HCEC 1CT (cell line): ENCODE measurements at places on chromosomes 5 and 9.
A peak's percentile ranks its signal among the peaks of the same experiment; 100 is the strongest.

GRCh38 chr9:111035543-111036428 lies 2.5 kb downstream of the LPAR1 start:
- DNase-seq: no peak

GRCh38 chr5:153952893-153953292 lies 85.8 kb downstream of the FAM114A2 start:
- DNase-seq: peak; percentile 42

GRCh38 chr9:36993933-36994764 lies 39.9 kb downstream of the PAX5 start:
- DNase-seq: no peak

DNA sequence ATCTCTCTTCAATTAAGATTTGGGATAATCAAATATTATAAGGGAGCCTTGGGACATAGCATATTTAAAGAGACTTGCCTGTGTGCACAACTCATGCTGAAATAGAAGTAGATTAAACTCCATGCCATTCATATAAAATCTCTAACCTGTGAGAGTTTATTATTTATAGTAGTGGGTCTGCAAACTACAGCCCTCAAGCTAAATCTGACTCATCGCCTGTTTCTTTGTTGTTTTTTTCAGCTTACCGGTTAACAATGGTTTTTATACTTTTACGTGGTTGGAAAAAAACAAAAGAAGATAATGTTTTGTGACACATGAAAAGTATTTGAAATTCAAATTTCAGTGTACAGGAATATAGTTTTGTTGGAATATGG lies 61.9 kb upstream of the GHR start:
- DNase-seq: no peak

DNA sequence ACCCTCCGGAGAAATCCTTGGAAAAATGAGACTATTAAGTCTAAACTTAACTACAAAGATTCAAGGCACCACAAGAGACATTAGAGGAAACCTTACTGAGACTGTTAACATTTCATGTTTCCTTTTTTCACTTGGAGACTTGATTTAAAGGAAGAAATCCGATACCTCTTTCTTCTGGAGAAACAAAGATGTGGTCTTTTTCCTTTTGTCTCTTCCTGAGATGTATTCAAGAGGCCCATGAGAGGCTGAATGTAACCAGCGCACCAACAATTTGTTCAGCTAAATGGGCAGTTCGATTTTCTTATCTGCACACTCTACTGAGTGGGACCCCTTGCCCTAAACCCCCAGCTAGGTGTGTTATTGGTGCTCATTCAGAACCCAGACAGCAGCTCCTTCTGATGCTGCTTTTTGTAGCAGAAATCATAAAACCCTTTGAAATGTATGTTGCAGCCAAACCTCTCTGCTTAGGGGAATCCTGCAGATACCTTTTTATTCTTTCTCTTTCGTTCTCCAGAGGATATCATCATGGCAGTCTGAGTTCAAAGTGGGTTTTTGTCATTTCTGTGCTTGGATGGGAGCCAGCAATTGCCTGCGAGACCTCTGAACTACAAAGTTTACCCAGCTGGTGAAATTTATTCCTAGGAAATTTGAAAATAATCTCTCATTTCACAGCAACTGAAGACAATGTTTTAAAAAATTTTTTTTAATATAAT lies 41.9 kb upstream of the ACTBL2 start:
- DNase-seq: no peak

DNA sequence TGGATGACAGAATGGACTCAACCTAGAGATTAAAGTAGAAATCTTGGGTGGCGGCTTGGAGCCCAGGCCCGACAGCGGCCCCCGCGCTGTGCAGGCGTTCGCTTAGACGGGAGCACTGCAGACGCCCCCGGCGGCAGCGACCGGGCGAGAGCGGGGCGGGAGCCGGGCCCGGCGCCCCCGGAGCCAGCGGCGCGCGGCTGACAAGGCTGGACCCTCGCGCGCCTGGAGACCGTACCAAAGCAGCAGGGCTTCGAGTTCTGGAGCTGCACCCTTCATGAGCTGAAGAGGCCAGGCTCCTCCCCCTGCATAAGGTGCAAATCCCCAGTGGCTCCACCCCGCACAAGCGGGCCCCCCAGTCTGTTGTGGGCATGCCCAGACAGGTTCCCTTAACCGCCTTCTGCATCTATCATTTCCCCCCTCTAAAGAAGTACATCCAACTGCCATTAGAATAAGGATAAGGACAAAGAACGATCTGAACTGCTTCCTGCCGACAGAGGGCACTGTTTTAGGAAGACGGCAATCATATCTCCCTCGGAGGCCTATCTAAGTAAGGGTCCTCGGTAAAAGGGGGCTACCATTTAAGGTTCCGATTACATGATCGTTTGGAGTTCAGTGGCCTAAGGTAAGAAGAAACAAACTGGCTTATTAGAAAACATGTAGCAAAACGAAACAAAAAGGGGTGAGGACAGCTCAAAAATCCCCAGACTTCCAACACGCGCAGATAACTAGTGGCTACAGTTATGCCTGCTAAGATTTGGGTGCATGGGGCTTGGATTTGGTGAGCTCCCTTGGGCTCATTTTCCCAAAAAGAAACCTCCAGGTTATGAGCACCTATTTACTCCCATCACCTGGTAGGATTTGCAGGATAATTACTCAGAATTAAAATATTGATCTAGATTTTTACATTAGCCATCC lies 66.3 kb downstream of the RGMB start:
- no peak for DNase-seq

DNA sequence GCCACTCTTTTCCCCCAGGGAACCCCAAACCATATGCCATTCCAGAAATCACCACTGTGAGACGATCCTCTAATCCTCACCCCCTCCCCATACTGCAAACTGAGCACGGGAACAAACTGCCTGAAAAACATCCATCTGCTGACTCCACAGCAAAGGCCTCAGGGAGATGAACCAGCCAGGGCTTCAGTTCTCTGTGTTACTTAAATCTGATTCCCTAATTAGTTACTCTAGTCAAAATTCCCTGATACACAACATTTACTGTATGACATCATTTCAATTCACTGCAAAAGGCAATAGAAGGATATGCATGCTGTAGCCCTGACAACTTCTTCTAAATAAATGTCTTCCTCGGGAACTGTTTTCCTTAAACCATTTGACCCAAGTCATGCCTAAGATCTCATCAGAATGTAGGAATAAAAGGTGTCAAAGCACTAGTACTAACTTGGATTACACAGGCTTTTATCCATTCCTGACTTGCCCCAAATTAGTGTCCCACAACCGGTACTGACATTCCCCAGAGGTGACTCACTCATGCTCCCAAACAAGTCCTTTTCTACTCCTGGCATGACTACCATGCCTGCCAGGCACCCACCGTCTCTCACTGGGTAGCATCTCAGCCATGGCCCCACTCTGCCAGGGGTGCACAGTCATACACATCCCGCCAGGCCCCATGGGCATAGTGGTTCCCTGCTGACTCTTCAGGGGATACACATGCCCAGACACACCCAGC lies 35.0 kb downstream of the MTX3 start:
- peak; percentile 61 for DNase-seq

DNA sequence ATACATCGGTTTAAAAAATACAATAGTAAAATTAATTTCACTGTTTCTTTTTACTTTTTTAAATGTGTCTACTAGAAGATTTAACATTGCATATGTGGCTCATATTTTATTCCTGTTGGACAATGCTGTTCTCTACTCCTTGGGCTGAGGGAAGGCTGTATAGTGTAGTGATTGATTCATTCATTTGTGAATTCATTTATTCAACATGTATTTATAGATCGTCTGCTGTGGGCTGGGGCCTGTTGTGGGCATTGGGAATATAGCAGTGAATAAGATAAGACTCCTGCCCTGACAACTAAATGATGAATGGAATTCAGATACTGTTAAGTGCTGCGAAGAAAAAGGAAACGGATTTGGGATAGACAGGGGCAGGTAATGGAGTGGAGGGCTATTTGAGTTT lies 55.7 kb downstream of the ZNF618 start:
- no peak for DNase-seq

DNA sequence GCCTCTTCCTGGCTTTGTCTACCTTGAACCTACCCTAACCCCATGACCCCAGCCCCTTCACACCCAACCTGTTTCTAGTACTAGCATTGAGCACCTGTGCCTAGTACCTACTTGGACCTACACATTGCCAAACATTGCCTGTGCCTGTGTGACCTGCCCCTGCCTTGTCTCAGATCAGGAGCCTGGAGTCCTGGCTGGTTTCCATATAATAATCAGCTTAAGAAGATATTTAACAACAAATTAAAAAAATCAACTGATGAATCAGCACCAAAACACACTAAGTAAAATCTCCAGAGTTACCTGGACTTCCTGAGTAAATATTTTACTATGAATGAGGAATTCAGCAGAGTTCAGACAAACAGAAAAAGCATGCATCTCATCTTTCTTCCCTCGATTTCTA lies 17.7 kb downstream of the LPAR1 start:
- DNase-seq: no peak

- no peak for DNase-seq
Measured at GRCh38 chr9:106620866-106621265, 242.1 kb upstream of the ZNF462 start.

DNA sequence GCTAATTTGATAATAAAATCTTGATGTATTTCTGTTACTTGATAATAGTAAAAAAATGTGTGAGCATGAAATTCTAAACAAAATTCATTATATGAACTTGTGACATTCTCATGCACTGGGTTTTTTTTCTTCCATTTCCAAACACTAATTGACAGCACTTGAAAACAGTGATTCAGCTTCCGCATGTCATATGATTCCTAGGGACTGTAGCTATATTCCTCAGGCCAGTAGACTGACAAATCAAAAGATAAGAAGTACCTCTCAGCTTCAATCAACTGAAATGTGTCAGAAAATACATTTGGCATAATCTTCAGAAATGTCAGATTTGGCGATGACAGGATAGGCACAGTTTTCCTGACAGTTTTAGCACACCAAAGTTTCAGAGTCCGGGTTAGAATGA lies 52.5 kb downstream of the EFNA5 start:
- DNase-seq: peak; percentile 44

GRCh38 chr5:175718401-175719108 lies 60.7 kb downstream of the HRH2 start:
- DNase-seq: peak; percentile 6

DNA sequence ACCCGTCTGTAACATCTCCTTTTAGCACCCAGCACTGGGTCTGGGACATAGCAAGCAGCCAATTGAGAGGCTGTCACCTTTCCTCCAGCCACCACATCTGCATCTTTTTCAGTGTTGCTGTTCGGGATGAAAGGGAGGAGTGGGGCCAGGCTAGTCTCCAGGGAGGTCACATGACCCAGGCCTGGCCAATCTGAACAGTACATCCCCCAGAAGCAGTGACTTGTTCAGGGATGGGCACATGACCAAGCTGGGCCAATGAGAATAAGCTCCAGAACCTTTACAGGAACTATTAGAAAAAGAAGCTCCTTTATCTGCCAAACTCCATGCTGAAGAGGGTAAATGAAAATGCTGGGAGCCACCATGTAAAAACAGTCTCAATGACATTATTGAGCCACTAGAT lies 359.0 kb downstream of the SLIT3 start:
- DNase-seq: no peak

DNA sequence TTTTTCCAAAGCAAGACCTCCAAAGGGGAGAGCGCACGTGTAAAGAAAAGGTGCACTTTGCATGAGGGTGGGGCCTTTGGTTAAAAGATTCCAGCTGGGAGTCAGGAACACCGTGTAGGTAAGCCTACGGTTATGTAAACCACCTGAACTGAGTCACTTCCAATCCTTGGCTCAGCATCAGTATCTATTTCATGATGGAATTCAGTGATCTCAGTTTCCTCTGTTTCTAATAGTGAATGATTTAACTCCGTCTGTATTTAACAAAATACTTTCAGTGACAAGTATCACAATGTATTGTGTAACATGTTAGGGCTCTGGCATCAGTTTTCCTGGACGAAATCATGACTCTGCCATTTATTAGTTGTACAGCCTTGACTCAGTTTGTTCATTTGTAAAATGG lies 1.3 kb upstream of the SVEP1 start:
- DNase-seq: peak; percentile 63

DNA sequence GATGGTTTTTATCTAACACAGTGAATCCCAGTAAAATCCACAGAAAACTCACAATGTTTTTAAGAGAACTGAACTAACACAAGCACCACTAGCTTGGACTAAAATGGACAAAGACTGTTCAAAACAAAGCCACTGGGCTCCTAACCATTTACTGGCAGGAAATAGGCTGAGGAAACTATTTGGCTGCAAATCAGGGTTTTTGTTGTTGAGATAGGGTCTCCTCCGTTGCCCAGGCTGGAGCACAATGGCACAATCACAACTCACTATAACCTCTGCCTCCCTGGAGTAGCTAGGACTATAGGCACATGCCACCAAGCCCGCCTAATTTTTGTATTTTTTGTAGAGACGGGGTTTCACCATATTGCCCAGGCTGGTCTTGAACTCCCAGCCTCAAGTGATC lies 99.7 kb downstream of the THBS4 start:
- DNase-seq: no peak

DNA sequence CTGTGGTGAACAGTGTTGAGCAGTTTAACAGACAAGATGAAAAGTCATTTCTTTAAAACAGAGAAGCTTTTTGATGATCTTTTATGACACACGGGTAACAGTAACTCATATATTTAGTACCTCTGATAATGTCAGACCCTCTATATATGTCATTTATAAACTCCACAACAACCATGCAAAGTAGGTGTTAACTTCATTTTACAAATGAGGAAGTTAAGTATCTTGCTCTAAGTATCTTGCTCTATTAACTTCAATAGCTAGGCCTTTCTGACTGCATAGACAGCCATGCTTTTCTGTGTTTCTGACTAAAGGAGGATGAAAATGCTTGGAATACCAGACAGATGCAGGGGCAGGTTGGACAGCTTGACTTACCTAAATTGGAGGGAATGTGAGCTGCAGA lies 1.8 kb downstream of the NUDT2 start:
- no peak for DNase-seq

DNA sequence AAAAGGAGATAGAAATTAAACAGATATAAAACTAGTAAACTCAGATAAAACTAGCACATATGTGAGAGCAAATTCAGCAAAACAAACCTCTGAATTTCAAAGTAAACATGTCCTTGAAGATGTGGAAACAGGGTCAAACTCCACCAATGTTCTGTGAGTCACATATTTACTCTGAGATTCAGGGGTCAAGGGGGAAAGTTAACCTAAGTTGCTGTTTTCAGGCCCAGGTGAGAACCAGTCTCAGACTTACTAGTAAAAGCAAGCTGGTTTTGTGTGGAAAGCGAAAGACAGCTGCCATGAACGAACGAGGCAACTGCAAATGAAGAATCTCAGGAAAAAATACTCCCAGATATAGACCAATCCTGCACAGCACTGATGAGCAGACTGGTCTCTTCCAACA lies 29.0 kb downstream of the PSMB7 start:
- no peak for DNase-seq

DNA sequence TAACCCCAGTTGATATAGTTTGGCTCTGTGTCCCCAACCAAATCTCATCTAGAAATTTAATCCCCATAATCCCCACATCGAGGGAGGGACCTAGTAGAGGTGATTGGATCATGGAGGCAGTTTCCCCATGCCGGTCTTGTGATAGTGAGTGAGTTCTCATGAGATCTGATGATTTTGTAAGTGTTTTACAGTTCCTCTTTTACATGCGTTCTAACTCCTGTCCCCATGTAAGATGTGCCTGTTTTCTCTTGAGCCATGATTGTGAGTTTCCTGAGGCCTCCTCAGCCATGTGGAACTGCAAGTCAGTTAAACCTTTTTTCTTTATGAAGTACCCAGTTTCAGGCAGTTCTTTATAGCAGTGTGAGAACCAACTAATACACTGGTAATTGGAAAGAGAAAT lies 73.6 kb downstream of the CDH12 start:
- DNase-seq: no peak

GRCh38 chr9:72786948-72787347 lies 165.9 kb downstream of the ALDH1A1 start:
- DNase-seq: no peak

- no peak for DNase-seq
Measured at GRCh38 chr5:175658299-175659145, 651 bp downstream of the HRH2 start.
